ENCODE measurements at places on chromosomes 4 and X. TPM values are rescaled to one million over a fixed set of nuclear protein-coding genes. Genes with fewer than 3 reads are reported as not detected.

Gene MSANTD1
- total RNA-seq = 0.65 TPM

Gene ARHGAP10
- 41.7 TPM for total RNA-seq

Gene GAB3
- total RNA-seq = 0.86 TPM

Gene GUCY1A1
- total RNA-seq = 0.86 TPM

Gene MAGEC3
- not detected for total RNA-seq

Gene HTT-AS
- total RNA-seq = not detected

Gene TLR2
- total RNA-seq = 0.32 TPM

Gene SPANXN3
- not detected for total RNA-seq

Gene SORBS2
- total RNA-seq = 55.7 TPM

Gene NR3C2
- 1.8 TPM for total RNA-seq

Gene TRAM1L1
- 6.2 TPM for total RNA-seq

Gene MTCP1
- 6.9 TPM for total RNA-seq

Gene OPHN1
- 6.9 TPM for total RNA-seq

Gene SRPX2
- 28.4 TPM for total RNA-seq

Gene HELQ
- total RNA-seq = 24.4 TPM

Gene DUSP9
- total RNA-seq = not detected

All from articular chondrocyte of knee joint (primary cell).